ENCODE measurements at places on chromosomes 6 and 20.

GRCh38 chr6:24692003-24692402 is 25.1 kb downstream of the ACOT13 start:
- no peak for DNase-seq

GRCh38 chr20:10540636-10541493 is 105.8 kb downstream of the SLX4IP start:
- no peak for DNase-seq

- DNase-seq: no peak
These were observed 51.5 kb upstream of the ADTRP start for GRCh38 chr6:11830105-11830504.

DNA sequence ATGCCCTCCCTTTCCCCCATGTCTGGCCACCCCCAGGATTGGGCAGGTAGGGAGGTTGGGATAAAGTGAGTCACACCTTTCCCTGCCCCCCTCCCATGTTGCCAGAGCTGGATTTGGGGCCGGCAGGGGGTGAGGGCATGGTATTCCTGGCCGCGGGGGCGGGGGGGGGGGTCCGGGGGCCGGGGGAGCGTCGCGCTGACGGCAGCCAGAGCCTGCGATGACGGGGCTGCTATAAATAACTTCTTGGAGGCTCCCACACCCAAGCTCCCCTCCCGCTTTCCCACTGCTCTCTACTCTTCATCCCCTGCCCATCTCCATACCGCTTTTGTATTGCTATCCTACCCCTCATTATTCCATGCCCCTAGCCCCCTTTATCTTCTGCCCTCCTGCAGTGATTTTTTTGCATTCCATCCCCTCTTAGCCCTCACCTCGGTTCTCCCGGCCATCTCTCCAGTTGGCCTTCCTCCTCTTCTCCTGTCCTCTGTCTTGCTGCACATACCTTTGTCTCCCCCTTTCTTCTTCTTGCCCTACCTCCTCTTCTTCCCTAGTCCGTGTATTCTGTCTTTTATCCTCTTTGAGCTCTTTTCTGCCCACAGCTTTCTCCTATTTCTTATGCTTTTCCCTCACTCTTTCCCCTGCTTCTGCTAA is 13.8 kb downstream of the SYNGAP1 start:
- no peak for DNase-seq

GRCh38 chr6:75114806-75115205 is 91.0 kb downstream of the COL12A1 start:
- DNase-seq: no peak

- DNase-seq: no peak
These were observed 22.4 kb downstream of the C20orf173 start for GRCh38 chr20:35506872-35507638.

- DNase-seq: no peak
These were observed 11.8 kb downstream of the GSTA4 start for GRCh38 chr6:52983159-52983848.

DNA sequence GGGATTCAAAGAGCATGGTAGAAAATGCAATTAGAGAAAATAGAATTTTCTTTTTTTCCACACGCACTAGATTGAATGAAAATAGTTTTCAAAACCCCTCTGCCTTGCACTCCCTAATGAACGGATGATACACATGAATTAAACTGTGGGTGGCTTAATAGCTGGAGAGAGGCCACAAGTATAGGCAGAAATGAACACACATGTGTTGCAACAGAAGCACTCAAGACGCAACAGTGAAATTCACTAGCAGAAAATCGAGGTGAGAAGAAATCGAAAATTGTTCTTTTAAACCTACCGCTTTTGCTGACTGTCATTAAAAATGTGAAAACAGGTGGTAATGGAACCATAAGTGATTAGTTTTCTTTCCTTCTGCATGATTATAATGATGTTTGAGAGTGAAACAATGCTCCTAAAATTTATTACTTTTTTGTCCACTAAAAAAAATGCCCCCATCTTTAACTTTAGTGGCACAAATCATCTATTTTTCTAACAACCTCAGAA is 80.1 kb upstream of the SHLD1 start:
- DNase-seq: no peak

DNA sequence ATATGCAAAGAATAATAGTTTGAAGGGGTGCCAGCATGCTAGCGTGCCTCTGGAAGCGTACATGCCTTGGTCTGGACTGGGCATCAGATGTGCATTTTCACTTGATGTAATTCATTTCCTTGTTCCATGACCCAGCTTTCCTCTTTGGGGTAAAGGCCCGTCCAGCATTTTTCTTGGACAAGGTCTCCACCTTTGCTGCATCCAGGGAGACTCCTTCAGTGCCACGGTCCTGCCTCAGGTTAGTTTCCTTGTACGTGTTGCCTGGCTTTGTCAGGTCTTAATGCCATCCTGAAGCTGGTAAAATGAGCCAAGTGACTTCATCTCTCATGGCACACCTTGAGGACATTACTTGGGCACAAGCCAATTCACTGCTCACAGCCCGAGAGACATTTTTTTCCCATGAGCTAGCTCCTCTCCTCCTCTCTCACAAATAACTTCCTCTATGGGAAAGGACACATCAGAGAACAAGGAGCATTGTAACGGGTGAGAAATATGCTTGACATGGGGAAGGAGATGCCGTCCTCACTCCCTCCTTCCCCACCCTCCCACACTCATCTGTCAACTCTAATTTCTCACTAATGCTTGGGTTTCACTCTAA is 23.9 kb downstream of the EDN1 start:
- DNase-seq: no peak

DNA sequence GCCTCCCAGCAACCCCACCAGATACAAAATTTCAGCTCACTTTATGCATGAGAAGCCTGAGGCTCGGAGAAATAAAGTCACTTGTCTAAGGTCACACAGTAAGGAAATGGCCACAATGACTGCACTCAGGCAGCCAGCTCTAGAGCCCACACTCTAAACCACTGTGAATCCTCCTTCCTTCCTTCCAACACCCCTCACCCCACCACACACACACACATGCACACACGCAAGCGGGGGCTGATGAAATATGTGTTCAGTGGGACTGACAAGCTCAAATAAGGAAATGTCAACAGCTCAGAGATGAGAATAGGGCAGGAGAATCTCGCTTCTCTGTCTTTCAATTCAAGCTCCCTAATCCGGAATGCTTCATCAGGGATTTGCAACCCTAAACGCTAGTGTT is 6.0 kb upstream of the BPIFA1 start:
- no peak for DNase-seq

DNA sequence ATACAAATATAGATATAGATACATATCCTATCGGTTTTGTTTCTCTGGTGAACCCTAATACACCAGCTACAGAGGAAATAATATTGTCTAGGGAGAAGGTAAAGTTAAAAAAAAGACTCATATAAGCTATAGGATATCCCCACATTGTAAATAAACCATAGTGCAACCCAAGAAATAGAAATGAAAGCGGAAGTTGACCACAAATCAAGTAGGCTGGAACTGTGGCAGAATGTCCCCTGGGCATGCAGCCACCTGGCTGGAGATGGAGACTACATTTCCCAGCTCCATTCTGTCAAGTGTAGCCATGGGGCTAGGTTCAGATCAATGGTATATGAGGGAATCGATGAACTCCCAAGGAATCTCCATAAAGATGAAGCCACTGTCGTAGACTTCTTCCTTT is 70.1 kb upstream of the RPS6KA2 start:
- DNase-seq: no peak

Data from activated CD8-positive, alpha-beta memory T cell treated with anti-CD3 and anti-CD28 coated beads for 1 hour (primary cell).